Substantia nigra (tissue), 51 donors: ENCODE measurements at places on chromosomes 2 and 18.

GRCh38 chr18:51006061-51006818 lies 23.8 kb upstream of the SMAD4 start:
- DNase-seq = no peak

DNA sequence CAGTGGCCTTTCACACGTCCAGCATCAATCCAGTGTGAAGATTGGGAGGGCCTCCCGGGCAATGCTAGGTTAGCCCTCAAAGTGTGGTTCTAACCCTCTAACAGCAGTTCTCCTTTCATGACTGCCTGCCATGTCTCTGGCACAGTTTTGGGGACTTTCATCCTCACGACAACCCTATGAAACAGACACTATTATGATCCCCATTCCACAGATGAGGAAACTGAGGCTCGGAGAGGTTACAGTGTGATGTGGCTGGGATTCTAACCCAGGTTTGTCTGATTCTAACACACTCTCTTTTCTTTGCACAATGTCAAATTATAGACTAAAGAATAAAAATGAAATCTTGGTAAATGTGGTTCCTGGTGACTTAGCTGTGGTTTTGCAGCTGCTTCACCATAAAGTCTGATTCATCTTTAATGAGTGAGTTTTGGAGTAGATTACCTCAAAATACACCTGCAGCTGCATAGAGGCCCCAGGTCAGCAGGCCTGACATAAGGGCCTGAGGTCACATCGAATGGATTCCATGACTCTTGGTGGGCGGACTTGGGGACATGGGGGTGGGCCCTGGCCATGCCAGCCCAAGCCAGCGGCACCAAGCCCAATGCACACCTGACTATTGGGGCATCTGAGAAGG lies 214.4 kb downstream of the GLI2 start:
- no peak for DNase-seq

GRCh38 chr2:129252781-129253460 lies 726.5 kb upstream of the RAB6C start:
- no peak for DNase-seq

GRCh38 chr18:77108821-77109647 lies 23.5 kb downstream of the MBP start:
- no peak for DNase-seq

- no peak for DNase-seq
Observed at GRCh38 chr2:179449010-179449409, 184.4 kb upstream of the SESTD1 start.

DNA sequence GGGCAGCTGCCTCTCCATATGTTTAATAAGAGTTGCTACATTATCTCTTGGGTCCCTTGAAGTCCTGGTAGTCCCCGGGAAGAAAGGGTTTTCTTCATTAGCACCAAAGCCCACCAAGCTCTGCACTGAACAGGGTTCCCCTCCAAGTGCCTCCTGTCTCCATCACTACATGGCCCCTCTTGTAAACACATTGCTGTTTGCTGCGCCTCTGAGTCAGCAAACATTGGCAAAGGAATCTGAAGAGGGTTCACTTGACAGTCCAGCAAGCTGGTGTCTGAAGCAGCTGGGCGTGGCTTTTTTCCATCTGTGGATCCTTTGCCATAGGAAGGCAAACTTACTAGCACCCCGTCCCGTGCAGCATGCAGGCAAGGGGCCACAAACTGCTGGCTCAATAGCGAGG lies 82.8 kb downstream of the TEX51 start:
- no peak for DNase-seq
